ENCODE measurements at places on chromosomes 3 and 15.

- no peak for ATAC-seq
These were observed 23.4 kb downstream of the SPSB4 start for GRCh38 chr3:141074529-141074928.

DNA sequence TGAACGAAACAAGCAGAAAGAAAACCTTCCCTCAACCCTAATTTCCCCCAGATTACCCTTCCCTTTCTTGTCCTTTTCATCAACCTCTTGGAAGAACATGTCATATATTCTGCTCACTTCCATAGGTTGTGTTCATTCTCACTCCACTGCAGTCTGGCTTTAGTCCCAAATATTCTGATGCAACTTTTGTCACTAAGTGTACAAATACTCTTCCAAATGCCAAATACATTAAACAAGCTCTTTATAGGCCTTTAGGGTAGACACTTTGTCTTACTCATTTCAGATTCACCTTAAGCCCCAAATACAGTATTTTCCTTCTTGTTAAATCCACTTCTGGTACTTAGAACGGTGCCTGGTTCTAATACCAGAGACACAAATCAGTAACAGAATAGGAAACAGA is 406.5 kb upstream of the CDIN1 start:
- ATAC-seq = no peak

- no peak for ATAC-seq
These were observed 194.0 kb downstream of the ITPR1 start for GRCh38 chr3:4687167-4687566.

GRCh38 chr3:48299746-48300712 is 33.4 kb downstream of the SPINK8 start:
- no peak for ATAC-seq

DNA sequence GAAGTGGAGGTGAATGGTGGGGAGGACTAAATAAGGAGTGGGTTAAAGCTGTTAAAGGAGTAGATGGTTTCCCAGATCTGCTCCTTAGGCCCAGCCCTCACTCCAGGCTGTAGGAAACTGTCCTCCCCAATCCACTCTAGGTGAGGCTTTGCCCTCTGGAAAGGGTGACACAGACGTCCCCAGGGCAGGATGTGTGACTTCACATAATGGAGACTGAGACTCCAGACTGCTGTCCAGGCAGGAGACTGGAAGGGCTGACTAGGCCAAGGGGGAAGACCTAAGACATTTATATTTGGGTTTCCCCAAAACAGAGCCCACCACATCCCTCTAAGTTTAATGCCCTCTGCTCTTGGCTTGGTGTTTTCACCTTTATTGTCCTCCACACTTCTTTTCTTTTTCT is 488.5 kb downstream of the SHQ1 start:
- ATAC-seq = no peak

GRCh38 chr3:128239304-128239703 is 86.0 kb downstream of the EEFSEC start:
- ATAC-seq = no peak

DNA sequence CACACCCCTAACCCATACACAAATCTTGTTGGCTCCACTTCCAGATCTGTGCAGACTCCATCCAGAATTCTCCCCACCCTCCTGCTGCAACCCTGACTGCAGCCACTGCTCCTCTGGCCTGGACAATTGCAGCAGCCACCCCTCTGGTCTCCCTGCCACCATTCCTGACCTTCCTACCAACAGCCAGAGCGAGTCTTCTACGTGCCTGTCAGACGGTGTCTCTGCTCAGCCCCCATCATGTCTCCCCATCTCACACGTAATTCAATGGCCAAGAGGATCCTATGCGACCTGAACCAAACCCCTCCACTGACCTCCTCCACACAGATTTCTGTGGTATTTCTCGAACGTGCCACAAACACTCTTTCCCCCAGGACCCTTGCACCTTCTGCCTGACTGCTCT is 103.3 kb downstream of the TPRA1 start:
- ATAC-seq = no peak

GRCh38 chr15:98195796-98196195 is 235.3 kb downstream of the ARRDC4 start:
- no peak for ATAC-seq

DNA sequence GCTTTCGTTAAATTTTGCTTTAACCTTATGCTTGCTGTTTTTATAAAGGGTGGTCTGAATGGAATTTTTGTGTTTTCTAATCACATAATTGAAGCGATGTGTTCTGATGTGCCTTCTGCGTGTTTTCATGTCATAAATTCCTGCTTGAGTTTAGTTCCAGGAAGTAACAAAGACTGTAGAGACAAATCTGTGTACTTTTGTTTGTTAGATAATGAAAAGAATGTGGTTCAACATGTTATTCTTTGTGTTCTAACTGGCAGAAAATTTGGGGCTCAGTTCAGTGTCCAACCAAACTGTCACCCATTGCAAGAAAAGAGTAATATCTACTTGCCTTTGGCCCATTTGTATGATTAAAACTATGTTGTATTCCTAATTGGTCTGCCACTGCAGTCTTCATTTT is 324.0 kb downstream of the DIPK2A start:
- no peak for ATAC-seq

GRCh38 chr3:107579371-107579770 is 56.6 kb downstream of the BBX start:
- ATAC-seq = no peak

DNA sequence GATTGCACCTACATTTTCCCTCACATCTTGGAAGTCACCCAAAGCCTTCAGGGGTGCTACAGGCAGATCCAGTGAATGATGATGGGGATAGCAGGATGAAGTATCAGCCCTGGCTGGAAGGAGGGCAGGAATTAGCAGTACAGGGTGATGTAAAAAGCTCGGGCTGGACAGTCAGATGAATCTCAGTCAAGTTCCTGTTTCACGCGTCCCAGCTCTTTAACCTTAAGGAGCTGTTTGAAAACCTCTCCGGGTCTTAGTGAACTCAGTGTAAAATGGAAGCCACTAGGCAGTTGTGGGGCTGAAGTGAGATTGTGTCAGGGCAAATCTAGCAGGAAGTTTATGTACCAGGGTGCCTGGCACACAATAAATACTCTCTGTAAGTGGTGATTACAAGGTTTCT is 166.4 kb upstream of the PROK2 start:
- ATAC-seq = no peak

- no peak for ATAC-seq
These were observed 507.5 kb downstream of the SHQ1 start for GRCh38 chr3:72340476-72341379.

- ATAC-seq = no peak
These were observed 25.9 kb downstream of the ADGRG7 start for GRCh38 chr3:100635273-100635701.

GRCh38 chr3:60456180-60456579 is 795.1 kb downstream of the FHIT start:
- no peak for ATAC-seq

DNA sequence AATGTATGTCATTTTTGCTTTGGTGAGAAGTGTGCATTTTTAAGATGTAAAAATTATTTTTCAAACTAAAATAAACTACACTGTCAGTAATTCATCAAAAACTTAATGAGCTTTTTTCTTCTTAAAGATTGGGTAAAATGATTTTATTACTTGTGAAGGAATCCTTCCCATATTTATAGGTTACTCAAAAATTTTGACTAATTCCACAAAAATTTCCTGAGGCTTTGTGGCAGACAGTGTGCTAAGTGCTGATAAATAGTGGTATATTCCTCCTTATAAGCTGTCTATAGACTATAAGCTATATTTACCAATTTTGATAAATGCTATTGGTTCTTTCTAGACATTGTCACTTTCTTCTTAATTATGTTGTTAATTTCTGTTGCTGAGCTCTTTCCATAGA is 284.5 kb upstream of the SEMA6D start:
- ATAC-seq = no peak

DNA sequence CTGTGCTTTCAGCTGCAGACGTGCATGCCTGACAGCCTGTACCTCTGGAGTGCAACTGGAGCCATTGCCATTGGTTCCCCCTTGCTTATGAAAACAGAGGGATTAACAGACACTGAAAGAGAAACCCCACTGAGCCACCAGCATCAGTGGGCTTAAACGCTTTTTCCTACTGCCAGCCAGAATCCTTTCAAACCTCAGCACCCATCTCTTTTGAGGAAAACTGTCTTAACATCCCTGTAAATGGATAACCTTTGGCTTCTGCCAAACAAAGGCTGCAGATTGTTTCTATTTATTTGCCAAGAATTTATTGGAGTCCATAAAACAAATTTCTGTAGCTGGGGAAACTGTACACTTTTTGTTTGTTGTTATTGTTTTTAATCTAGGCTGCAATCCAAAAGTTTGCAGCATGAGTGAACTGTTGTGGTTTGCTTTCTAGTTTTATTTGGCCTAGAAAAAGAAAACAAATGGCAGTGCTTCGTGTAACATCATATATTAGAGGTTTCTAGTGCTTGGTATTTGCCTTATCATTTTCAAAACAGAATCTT is 369.2 kb upstream of the IL12A start:
- ATAC-seq = no peak

DNA sequence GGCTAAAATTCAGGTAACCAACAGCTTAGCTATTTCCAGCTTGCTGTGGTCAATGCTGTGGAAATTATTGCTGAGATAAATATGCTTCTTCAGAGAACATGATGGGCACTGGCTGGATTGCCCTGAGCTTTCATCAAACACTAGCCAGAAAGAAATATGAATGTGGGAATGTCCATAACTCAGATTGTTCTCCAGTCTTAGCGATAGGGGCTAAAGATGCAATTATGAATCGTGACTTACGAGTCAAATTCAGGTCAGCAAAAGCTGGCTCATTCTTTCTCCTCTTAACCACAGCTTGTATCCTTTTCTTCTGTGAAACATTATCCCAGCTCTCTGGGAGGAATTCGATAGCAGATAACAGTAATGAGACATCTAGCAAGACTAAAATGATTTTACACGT is 307.6 kb downstream of the RYR3 start:
- ATAC-seq = no peak

DNA sequence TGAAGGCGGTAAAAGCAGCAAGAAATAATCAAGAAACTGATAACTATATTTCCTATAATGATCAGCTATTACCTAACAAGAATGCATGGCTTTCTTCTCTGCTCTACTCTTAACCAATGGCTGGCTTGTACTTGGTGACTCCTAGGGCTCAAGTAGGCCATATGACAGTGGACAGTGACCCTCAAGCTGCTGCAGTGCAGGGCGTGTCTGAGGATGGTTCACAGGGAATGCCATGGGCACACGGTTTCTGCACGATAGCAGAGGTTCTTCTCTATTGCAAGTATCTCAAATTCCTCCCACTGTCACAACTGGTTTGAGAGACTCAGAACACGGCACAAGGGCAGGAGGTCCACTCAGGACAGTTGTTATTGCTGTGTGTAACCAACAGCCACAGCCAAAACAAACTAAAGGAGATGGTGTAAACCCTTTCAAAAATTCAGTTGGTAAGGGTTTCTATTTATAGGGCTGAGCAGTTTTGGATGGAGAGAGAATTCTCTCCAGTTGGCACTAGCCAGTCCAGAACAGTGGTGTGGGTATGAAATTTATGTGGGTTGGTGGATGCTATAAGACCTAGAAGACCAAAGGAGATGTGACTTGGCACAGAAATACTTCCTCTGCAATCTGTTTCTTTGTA is 103.2 kb upstream of the ST8SIA2 start:
- no peak for ATAC-seq

Data from gastroesophageal sphincter (tissue), 4 donors.